ENCODE measurements at places on chromosomes 12 and 14.
A peak's percentile ranks its signal among the peaks of the same experiment; 100 is the strongest.

- no peak for DNase-seq
These were observed 110.0 kb downstream of the KIF26A start for GRCh38 chr14:104248203-104249055.

DNA sequence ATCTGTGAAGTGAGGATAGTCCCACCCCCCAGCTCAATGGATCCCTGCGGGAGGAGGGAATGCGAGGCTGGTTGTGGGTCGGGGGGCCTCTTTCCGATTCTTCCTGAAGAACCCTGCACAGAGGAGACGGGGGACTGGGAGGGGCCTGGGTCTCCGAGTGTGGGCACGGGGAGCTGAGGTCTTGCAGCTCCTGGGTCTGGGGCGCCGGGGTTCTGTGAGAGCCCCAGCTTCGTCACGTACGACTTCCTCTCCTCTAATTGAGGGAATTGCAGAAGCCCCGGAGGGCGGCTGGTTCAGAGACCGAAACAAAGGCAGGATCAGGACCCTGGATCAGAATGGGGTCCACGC lies 66.6 kb downstream of the DIO3 start:
- no peak for DNase-seq

DNA sequence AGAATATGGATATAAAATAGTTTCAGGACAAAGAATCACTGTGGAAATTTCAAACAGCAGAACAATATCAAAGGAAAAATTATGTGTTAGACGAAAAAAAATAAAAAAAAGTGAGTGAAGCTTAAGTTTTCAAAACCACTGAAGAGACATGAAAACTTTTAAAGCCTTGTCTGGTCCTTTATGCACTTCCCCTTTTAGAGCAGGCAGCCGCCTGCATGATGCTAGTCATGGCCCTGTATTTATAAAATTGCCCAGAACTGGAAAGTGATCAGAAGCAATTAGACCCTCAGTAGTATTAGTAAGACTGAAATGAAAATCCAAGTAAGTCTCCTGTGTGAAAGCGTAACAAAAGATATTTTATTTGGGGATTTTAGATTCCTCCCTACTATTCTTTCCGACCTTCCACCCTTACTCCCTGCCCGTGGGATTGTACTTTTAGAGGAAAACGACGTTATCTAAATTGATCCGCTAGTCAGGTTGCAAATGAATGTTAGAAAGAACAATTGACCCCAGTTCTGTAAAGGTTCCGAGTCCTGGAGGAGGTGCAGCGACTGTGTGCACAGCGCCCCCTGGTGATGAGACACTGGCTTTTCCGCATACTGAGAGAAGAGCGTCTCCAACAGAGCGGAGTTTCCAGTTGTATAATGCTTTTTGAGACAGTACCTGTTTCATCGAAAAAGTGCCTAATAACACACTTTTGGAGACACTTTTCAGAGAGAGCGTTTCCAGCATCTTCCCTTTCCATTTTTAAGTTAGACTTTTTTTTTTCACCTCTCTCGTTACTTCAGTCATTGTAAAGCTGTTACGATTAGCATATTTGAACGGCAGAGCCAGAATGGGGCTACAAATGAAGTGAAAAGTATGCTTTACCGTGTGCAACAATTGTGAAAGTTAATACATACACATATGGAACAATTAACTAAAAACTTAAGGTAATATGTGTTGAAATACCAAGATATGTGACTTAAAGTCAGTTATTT lies 12.4 kb downstream of the MGST1 start:
- DNase-seq, result no peak

- no peak for DNase-seq
These were observed 181.3 kb downstream of the ITPR2 start for GRCh38 chr12:26651566-26652188.

DNA sequence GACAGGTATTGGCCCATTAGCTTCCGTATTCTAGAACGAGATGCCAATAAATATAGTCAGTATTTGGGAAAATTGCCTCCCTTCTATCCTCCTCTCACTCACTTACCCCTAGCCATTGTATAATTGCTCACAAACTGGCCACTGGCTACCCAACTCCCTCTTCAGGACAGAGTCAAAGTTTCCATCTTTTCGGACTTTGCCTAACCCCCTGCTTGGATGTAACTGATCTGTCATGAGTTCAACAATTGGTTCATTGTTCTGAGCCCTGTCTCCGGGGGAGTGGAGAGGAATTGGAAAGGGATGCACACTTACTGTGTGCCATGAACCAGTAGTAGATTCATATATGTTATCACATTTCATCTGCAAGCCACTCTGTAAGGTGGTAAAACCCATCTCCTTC lies 12.2 kb downstream of the MYRFL start:
- no peak for DNase-seq

DNA sequence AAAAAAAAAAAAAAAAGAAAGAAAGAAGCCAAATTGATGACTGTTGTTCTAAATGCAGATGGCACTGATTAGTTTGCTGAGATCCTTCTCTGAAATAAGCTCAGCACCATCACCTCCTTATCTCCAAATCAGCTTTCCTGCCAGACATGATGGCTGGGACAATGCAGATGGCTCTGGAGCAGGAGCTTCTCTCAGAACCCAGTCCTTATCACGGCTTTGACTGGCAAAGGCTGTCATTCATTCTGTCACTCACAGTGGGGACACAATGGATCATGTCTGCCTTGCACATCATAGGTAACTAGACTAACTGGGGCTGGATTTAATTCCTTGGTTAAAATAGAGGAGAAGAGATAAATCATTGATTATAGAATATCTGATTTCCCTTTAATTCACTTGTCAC lies 146.3 kb downstream of the PDZRN4 start:
- no peak for DNase-seq

GRCh38 chr12:124910561-124911478 lies 3.6 kb downstream of the UBC start:
- DNase-seq, result no peak

DNA sequence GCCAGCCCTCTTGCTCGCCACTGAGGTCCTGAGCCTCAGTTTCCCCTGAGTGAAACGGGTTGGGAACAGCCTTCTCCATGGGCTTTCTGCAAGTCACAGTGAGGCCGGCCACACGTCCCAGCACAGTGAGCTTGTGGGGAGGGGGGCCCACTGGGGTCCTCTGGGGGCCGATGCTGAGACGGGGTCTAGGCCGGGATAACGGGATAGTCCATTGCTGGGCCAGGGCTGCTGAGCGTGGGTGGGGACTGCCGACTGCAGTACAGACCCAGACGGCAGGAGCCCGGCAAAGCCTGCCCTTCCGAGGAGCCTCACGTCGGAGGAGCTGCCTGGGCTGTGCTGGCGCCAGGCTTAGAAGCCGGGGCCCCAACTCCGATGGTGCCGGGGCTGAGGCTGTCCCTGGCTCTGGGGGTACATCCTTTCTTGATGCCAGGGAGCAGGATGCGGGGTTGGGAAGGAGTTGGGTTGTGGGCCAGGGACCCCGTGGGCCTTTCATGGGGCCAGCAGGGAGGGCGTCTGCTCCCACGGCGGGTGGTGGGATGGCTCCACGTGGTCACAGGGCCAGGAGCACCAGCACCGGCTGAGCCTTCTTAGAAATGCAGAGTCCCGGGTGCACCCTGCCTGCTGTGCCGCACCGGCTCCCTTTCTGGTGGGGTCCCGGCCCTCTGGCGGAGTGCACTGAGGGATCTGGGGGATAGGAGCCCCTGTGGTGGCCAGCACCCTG lies 24.2 kb downstream of the NOC4L start:
- no peak for DNase-seq

GRCh38 chr14:54166049-54166950 lies 209.7 kb upstream of the BMP4 start:
- no peak for DNase-seq

GRCh38 chr14:51950007-51950406 lies 39.3 kb upstream of the RTRAF start:
- no peak for DNase-seq

GRCh38 chr12:11581179-11581755 lies 68.2 kb upstream of the ETV6 start:
- peak; percentile 70 for DNase-seq

DNA sequence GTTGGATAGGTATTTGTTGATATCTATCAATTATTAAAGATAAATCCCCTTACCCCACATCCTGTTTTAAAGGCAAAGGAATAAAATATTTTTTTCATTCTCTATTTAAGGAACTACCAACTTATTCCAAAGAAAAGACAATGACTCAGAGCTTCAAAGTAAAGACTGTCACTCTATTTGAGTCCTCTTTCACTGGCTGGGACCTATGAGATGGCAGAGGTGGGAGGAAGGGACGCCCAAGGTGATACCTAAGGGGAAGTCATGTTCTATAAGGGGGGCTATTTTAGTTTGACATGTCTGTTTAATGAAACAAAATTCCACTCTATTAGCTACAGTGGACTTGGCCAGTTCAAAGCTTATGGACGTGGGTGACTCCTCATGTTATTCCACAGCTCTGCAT lies 209.6 kb downstream of the CALM1 start:
- no peak for DNase-seq

DNA sequence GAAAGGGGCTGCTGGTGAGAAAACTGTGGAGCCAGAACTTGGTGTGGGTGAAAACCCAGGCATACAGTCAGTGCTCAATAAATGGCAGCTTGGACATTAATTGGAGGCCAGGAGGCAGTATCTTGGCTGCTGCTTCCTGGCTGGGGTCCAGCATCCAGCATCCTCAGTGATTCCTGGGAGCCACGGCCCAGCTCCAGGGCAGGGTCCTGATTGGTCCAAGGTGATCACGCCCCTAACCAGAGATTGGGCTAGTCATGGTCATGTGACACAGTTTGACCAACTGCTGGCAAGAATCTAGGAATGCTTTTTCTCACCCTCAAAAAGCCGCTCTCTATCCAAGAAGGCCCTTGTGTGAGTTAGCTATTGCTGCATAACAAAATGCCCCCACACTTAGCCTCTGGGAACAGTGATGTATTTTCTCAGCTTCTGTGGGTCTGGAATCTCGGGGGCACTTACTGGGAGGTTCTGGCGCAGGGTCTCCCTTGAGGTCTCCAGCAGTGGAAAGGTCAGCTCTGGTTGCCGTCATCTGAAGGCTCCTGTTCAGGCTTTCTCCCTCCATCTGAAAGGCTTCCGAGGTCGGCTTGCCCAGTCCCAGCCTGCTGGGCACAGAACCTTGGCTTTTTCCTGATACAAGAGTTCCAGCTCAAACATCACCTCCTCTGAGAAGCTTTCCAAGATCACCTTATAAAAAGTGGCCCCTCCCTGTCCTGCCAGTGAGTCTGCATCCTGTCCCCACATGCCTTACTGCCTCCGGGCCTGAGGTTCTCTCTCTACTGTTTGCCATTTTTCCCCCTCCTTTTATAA lies 119.2 kb upstream of the NCOR2 start:
- DNase-seq, result no peak

DNA sequence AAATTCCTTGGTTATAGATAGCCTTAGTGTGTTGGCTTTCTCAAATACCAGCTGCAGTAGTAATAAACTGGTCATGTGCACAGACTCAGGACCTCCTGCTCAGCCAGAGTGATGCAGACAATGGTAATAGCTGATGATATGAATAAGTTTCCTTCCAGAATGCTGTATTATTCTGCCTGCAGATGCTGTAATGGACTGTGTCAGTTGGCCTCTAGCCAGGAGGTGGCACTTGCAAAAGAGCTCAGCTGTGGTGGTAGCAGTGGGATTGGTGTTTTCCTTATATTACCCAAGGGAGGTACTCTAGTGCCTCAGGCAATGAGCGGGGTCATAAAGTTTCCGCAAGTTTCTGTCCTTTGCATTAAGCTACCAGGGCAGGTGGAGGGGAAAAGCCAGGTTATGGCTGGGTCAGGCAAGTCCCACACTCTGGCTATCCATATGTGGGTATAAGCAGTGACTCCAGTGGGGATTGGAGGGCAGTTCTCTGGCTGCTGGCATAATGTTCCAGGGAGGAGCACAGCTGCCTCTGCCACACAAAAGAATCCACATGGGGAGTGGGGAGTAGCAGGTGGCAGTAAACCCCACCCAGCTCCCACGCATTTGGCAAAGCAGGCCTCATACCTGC lies 14.0 kb upstream of the MUCL1 start:
- DNase-seq, result no peak

DNA sequence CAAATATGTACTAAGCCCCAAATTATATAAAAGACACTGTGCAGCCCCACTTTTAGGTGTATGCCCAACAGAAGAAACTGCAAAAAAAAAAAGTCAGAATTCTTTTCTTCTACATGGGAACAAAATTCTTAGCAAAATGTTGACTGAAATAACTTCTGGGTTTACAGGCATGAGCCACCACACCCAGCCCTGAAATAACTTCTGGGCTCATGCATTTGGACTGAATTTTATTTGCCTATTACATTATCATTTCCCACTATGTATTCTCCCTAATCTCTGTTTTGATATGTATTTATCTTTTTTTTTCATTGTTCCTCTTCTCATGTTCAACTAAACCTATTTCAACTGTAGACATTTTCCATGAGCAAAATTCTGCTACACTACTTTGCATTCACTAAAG lies 169.2 kb downstream of the GRIN2B start:
- DNase-seq, result no peak

DNA sequence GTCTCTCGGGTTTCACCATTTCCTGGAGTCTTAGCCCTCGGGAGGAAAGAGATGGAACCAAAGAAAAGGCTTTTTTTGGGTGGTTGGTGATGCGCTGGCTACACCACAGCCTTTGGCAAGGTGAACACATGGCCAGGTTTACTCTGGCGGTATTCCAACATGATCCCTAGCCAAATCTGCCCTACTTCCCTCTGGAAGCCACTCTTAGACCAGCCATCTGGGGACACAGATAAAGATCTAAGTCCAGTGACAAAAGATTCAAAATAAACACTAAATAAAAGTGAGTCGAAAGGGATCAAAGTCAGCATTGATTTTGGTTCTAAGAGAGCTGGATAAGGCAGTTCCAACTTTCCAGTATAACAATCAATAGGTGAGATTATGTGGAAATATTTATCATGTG lies 694.5 kb downstream of the VRK1 start:
- DNase-seq, result no peak

DNA sequence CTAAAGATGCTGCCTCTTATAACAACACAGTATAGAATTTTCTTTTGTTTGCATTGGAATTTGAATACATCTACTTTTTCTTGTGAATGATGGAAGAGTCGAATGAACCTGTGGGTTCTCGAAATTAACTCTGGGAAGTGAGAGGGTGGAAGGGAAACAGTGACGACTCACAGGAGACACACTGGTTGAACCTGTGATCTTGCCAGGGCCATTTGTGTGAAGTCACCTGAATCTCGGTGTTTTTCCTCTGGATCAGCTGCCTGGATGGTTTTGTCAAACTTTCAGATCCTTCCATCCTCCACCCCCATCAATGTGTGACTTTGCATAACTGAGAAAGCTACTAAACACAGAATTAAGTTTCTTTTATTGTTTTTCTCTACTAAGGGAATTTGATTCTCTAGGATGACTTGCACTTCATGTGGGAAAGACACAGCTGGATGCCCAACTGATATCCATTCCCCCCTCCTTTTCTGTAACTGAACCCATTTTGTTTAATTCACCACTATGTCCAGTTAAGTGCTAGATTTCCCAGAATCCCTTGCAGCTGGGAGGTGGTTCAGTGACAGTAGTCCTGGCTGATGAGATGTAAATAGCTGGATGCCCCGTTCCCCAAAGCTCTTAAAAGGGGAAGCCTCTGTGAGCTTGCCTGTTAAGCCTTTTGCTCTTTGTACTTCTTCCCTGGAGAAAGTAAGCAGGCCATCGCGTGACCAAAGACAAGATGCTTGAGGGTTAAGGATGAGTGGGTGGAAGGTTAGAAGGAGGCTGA lies 6.3 kb downstream of the PPFIBP1 start:
- DNase-seq, result no peak

Measured in CD4-positive, alpha-beta T cell treated with Interleukin-6 at 100 ng/mL for 8 hours (primary cell).